Ovary (tissue), 10 donors: ENCODE measurements at places on chromosomes 2 and 18.

GRCh38 chr2:5315512-5315911, 376.7 kb upstream of the SOX11 start:
- DNase-seq, result no peak

DNA sequence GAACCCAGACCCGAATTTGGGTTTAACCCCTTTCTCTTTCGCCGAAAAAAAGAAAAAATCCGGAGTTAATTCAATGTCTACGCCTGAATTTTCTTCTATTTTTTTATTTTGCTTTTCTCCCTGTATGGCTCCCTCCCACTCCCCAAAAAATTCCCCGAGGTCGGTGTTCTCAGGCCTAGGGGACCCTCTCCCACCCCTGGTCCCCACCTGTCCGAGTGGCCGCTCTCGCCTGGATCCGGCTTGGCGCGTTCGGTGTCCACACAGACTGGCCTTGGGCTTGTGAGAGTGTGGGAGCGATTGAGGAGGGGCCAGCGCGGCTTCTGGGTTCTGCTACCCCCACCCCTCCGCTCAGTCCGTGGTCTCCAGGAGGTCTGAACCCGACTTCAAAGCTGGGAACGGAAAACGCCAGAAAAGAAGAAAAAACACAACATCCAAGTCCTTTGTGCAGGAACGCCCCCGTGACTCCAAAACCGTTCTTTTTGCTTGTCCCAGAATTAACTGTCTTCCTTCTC, 5.7 kb upstream of the EN1 start:
- DNase-seq, result no peak

- DNase-seq, result no peak
These were observed 15.2 kb downstream of the CYB5A start for GRCh38 chr18:74276609-74277008.

- peak; percentile 43 for DNase-seq
These were observed 360.1 kb downstream of the LPIN1 start for GRCh38 chr2:12106440-12107080.

GRCh38 chr18:34258176-34258575, 33.5 kb upstream of the NOL4 start:
- no peak for DNase-seq

GRCh38 chr2:120656273-120656950, 79.3 kb upstream of the GLI2 start:
- DNase-seq, result no peak

DNA sequence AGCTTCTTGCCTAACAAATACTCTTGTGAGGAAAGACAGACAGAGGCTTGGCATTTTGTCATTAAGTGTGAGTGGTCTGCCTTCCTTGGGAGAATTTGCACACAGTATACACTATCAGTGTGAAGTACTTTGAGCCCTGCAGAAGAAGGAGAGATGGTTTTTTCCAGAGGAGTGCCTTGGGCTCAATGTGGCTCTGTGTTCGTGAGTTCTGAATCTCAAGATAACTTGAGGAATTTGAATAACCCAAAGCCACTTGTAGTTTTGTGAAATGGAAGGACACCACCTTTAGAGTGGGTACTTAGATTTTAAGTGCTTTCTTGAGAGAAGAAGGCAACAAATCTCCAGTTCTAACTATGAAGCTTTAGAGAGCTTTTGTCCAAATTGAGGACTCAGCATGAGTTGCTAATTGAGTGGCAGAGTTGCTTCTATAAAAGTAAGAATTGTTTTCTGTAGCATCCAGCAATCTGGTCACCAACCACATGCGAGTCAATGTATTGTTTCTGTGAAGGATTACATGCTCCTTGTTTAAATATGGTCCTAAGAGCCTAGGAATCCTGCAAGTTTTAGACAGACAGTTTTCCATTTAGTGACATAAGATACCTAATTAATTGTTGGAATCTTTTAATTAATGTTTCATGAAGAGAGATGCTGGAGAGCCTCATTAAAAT, 68.3 kb downstream of the BABAM2 start:
- DNase-seq, result no peak

GRCh38 chr2:29991086-29991485, 69.7 kb upstream of the ALK start:
- no peak for DNase-seq

- DNase-seq, result no peak
These were observed 56.1 kb upstream of the CDCA7 start for GRCh38 chr2:173298536-173299097.

DNA sequence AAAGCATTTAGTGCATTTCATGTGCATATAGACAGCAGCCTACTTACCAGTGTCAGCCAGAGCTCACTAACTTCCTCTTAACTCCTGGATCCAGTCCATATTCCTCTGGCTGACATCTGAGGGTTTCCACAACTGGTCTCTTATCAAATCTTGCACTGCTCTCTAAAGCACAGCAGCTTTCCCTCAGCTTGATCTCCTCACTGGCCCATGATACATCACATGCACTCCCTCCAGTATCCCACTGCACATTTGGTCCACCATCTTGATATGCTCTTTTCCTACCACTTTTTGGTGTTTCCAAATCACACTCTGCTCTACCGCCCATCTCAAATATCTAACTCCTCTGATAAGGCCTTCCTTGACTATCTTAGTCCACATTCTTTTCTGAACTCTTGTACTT, 105.0 kb upstream of the ZFP36L2 start:
- peak; percentile 45 for DNase-seq

GRCh38 chr18:11850821-11851145, 430 bp upstream of the CHMP1B start:
- no peak for DNase-seq

- DNase-seq, result no peak
These were observed 161.2 kb upstream of the LRP1B start for GRCh38 chr2:142291969-142292368.

- no peak for DNase-seq
These were observed 52.2 kb upstream of the CTAGE1 start for GRCh38 chr18:22469926-22470247.

DNA sequence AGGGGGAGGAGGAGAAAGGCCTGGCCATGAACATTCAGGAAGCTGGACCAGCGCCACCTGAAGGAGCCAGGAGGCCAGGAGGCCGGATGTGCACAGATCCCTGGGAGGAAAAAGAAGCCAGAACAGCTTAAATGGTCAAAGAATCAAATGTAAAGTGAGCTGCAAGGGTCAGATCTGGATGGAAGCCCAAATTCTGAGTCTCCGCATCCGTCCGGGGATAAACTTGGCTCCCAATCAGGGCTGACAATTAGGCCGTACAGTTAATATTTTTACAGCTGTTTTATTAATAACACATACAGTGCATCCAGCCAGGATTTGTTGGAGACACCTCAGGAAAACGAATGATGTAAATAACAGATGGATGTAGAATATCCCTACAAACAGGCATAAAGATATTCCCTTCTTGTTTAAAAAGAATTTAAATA, 495.1 kb upstream of the TCF4 start:
- peak; percentile 69 for DNase-seq

GRCh38 chr2:196213252-196213980, 42.0 kb upstream of the STK17B start:
- no peak for DNase-seq

DNA sequence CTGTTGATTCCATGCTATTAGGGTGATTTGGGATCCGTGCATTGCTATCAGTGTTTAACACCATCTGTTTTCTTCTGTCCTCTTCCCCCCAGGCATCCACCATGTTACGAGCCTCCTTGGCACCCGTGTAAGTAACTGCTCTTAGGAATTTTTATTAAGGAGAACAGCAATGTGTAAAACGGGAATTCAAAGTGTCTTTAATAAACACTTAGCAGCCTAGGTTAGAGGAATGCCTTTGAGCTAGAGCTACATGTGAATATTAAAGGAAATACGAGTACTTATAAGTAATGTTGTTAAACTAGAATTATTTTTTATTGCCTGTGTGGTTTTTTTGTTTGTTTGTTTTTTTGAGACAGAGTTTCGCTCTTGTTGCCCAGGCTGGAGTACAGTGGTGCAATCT, 58.1 kb downstream of the ARMC9 start:
- DNase-seq, result no peak

DNA sequence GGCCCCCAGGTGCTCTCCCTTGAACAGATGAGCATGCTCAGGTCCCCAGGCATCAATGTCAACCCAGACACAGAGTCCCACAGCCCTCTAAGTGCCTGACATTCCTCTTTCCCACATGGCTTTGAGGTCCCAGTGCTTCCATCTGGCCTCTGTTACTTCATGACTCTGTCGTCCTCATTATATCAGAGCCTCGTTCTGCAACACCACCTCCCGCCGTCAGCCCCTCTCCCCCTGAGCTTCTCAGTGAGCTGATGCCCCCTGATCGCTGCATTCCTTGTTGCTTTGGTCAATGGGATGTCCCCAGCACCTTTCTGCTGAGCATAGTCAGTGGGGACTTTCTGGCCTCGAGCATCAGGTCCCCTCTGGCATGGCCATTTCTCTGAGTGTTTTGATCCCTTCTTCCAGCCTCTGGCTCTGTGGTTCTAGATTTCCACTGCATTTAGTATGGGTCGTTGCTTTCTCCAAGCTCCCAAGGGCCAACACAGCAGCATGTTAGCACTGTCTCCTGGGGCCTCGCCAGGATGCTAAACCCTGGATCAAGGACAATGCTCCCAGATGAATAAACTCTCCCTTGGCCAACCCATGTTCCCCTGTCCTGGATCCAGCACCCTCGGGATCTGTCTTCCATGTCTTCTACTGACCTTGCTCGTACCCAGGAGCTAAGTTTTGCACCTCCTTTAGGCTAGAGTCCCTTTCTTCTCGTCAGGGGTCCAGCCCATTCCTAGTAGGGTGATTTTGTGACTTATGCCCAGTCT, 143.2 kb upstream of the TWIST2 start:
- no peak for DNase-seq

DNA sequence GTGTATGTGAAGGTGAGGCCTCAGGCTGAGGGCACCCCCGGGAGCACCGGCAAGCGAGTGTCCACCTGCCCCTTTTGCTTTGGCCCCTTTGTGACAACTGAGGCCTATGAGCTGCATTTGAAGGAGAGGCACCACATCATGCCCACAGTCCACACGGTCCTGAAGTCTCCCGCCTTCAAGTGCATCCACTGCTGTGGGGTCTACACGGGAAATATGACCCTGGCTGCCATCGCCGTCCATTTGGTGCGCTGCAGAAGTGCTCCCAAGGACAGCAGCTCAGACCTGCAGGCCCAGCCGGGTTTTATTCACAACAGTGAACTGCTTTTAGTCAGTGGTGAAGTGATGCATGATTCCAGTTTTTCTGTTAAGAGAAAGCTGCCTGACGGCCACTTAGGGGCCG, 28.9 kb downstream of the ADNP2 start:
- no peak for DNase-seq

DNA sequence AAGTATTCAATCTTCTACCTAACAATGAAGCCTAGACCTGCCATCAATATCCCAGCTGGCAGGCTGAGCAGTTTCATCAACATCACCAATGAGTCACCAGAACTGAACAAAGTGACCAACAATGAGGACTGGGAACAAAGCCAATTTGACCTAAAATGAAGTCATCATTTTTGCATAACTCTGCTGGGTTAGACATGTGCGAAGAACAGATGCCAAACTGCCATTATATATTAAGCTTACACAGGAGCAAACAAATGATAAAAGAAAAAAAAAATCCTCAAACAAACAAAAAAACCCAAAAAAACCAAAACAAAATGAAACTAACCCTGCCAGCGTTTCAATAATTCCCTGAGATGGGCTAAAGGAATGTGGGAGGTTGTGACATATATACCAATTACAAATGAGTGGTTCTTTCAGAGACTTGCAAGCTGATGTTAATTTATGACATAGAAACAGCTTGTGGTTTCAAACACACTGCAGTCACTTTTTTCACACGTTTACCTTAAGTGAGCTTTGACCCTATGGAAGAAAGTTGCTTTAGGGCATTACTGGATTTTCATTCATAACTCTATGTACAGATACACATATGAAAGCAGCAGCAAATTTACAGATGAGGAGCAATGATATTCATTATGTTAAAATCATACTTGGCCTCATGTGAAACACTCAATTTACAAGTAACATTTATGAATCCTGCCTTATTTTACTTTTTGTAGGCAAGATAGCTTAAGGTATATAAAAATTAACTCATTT, 56.9 kb upstream of the CCDC141 start:
- DNase-seq, result no peak

DNA sequence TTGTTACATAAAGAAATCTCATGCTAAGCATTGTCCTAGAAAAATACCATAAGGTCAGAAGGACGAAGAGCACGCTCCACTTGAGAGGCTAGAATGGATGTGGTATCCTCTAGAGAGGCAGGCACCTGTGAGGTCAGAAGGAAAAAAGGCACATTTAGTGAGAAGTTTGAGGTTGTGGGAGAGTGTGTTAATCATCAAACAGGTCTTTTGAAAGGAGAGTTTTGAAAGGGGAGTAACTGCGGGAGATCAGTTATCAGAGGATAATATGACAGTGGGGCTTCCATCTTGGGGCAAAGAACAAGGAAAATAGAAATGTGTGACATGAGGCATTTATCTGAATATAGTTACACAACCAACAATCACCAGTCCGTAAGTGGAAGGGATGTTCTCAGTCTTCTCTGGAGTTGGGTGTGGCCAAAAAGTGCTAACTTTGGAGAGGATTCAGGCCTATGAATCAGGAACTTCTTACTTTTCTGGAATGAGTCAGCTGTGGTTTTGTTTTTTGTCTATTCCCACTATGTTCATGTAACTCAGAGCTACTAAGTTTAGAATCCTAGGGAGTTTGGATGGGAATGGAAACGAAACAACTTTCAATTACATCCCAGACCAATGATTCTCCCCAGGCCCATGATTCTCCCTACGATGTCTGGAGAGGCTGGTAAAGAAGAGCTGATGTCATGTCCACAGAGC, 451.4 kb upstream of the ST6GAL2 start:
- no peak for DNase-seq

- DNase-seq, result no peak
These were observed 44.3 kb upstream of the GLI2 start for GRCh38 chr2:120691410-120691809.

GRCh38 chr2:7971841-7972240, 710.0 kb upstream of the ID2 start:
- no peak for DNase-seq

GRCh38 chr2:110865188-110865587, 132.8 kb downstream of the ACOXL start:
- no peak for DNase-seq

GRCh38 chr2:216066230-216066629, 15.4 kb downstream of the PECR start:
- DNase-seq, result no peak

DNA sequence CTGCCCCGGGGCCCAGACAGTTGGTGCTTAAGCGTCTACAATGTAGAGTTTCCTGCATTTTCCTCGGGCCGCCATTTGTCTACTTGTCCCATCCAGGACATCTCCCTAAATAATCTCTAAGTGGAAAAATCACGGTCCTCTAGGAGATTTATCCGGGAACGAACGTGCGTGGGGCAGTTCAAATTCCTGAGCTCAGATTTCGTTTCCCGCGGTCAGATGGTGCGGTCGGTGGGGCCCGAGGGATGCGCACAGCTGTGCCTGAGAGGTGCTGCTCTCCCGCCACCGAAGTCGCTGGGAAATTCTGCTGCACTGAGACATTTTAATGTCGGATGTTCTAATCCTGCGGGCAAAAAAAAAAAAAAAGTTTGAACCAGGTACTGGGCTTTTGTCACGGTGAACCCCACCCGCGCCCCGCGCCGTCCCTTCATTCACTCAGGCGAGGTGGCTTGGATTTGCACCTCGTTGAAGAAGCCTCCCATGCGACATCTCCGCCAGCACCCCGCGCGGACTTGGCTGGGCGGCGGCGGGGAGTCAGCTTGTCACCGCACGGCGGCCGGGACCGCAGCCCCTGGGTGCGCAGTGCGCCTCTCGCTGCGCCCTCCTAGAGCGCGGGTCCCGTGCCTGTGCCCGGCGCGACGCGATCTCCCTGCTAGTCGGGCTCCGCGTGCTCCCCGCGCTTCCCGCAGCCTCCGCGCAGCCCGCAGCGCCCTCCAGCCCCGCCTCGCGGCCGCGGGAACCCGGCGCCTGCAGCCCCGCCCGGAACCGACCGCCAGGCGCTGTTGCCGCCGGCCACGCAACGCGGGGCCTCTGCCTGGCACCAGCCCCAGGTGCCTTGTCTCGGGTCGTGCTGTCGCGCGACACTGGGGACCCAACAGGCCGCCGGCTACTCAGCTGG, 191.9 kb upstream of the TCF4 start:
- peak; percentile 52 for DNase-seq
